ACHN (cell line): ENCODE measurements at places on chromosomes 4 and X.

DNA sequence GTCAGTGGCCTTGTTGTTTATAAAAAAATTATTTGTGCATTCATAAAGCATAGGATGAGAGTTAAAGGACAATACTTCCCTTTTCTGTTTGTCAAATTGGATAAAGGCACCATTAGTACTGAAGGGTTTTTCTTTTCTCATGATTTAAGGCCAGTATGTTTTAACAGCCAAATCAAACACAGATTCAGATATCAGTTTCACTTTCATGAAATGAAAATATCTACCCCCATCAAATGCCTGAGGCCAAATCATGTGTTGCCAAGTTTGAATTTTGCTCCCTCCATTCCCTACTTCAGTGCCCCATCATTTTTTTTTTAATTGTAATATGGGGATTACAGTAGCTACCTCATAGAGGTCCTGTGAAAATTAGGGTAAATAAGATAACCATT is 745.9 kb downstream of the RPA4 start:
- no peak for DNase-seq

DNA sequence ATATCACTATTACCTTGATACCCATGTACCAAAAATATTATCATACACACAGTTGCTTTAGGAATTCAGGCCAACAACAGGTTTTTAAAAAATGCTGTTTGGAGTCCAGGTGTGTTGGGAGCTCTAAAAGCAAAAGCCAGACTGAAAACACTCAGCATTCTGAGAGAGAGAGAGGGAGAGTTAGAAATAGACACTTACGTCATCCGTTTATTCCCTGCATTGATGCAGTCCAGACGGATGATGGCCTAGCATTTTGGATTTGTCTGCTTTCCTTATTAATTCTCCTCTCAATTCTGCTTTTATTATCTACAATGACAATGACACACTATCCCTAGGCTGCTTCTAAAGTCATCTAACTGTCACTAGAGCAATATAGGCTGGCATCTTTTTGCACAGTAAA is 358.3 kb upstream of the BOD1L1 start:
- no peak for DNase-seq

DNA sequence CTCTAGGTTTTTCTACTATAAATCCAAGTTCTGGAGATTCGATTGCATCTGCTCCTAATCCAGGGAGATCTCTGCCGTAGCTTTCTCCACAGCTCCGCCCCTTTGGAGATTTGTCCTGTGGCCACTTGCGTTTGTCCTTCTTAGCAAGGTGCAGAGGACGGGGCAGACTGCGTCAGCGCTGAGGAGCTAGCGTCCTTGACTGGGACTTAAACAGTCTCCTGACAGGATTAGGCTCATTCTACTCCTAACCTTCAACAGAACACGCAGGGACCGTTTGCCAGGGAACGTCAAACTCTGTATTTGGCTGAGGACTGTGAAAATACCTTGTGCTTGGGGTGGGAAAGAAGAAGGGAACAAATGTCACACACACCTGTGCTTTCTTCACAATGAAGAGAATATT is 38.6 kb downstream of the SORBS2 start:
- no peak for DNase-seq

DNA sequence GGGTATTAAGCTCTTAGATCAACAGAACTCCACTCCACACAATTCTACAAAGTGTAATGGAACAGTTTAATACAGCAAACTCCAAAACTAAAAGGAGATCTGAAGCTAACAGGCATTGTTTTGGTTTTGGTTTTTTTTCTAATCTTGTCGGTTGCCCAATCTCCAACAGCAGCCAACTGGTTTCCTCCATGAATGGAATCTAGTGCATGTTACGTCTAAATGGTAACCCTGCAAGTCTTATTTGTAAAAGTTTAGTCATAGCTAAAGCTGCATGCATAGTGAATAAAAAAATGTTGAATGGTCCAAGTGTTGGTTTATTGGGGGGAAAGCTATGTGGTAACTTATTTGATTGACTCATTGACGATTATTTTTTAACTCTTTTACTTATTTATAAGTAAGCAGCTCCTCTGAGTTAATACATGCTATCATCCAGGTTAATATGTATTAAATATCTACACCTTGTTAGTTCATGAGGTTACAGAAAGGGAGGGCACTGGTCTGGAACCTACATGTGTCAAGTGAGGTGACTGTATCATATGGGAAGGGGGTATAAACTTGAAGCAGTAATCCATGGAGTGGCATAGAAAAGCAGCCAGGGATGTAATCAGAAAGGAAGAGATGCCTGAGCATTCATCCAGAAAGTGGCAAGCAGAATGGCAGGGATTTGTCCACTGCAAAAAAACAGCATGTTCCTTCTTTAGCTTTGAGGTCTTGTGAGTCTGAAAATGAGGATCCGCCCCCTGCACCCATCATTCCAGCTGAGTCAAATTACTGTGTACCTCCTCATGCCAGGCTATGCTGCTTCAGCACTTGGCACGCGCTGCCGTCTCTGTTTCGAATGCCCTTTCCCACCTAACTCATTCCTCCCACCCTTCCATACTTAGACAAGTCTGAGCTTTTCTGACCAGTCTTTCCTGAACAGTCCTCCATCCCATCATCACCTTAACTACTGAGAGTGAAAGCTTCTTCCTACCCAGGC is 81.7 kb downstream of the PDGFC start:
- peak; percentile 95 for DNase-seq

DNA sequence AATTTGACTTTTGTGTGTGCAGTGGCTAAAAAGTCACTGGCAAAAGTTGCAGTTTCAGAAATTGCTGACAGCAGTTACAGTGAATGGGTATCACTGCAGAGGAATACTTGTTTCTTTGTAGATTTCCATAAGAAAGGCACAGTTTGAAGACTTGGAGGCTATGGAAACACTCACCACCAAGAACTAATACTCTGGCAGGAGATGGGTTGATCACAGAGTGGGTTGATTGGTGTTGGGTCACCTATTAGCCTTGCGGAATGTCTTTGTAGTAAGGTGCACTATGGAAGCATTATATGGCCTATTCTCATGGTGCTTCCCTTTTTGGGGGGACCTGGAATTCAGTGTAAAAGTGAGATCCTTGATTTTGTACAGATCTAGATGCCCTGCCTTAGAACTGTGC is 502.8 kb downstream of the CFAP47 start:
- no peak for DNase-seq

DNA sequence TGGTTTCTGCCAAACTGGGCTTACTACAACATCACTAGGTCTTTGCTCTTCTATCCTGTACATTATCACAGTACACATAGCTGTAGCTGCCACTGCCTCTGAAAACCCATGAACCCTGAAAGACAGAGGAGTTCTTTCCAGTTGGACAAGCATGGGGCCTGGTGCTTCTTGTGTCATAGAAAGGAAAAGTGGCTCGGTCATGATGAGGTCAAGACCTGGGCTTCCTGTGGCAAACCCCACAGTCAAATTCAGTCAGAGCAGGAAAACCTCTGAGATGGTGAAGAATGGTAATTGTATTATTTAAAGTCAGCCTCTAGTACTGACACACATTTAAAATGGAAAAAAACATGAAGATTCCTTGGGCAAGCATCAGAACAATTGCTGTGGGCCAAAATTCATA is 133.3 kb upstream of the PRPS2 start:
- DNase-seq: no peak

DNA sequence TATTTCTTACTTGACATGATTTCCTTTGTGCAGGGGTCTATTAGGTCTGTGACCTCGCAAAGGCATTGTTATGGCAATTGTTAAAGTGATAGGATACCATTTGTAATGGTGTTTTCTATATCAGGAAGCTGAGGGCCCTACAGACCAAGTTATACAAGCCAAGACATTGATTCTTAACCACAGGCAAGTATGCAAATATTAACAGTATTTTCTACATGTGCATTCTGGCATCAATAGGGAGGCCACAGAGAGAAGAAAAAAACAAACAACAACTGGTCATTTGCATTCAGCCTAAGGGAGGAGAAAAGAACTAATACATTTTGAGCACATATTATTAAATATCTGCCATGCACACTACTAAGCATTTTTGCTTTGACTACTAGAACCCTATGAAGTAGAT is 28.5 kb downstream of the GBA3 start:
- no peak for DNase-seq

DNA sequence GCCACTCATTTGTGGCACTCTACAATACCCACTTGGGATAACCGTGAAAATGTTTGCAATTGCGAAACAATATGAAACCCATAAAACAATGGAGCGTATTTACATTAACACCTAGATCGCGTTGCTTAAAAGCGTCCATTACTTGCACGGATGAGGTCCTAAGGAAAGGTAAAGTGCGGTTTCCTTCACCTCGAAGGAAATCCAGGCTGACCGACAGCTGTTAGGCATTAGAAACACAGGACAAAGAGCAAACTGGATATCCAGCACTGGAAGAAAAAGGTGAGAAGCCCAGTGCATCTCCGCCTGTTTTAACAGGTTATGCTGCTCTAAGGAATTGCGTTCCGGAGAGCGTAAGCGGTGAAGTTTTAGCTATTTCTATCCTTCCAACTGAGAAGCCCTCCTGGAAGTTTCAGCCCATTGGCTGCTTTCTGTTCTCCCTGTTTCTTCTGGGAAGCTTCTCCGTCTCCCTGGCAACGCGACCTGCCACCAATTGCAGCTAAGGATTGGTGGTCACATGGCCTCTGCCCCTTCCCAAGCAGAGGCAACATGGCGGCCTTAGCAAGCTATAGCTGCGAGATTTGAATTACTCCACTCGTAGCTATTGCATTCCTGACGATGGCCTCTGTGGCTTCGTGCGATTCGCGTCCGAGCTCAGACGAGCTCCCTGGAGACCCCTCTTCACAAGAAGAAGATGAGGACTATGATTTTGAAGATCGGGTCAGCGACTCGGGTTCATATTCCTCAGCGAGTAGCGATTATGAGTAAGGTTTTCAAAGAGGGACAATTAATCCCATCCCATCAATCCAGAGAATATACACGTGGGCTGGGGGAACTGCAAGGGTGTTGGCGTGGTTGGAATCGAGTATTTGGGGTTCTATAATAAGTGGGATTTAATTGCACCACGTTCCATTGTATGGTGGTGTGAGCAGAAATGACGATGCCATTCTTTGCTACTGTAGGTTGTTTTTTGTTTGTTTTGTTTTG is at the start of gene INTU:
Gene INTU (plus strand): TSS at position 538 of the 984 bp plus-strand sequence. CDS start 78 bp downstream, at position 616.
- peak; percentile 94 for DNase-seq

DNA sequence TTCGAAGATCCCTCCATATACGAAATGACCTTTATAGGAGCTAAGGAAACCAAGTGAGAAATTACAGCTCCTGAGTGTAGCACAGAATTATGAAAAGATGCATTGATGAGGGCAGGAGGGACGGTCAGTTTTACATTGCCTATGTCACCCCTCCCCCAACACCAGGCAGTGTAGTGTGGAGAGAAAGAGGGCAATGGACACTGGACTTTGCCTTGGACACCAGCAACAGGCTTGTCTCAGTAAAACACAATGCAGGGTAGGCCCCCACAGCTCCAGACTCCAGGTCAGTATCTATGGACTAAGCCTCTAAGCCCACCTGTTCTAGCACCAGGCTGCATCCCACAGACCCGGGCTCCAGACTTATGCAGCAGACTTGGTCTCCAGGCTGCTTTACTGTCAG is 16.5 kb downstream of the APOOL start:
- no peak for DNase-seq

DNA sequence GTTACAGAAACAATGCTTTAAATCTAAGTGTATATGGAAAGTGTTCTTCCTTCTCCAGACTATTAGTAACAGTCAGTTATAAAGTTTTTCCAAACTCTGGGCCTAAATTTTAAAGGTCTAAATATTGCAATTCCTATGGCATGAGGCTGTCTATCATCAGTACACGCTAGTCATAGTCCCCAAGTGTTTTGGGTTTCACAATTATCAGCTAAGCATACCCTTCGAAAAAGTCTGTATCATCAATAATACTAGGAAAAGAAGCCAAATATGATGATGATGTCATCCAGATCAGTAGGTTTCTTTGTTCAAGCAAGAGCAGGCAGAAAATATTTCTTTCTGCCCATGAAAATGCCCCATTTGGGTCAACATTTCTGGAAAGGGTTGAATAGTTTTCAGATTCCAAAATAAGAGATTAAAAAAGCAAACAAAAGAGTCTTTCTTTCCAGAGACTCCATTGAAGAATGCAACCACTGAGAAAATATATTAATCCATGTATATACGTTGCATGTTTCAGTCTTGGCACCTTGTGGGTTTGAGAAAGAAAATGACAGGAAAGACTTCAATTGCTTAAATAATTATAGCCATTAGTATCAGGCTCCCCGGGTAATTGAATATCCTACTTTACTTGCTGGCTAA is 173.8 kb downstream of the CAMK2D start:
- no peak for DNase-seq

GRCh38 chr4:96525898-96526297 is 686.0 kb downstream of the PDHA2 start:
- no peak for DNase-seq
